ENCODE measurements at places on chromosomes 6 and 20.

DNA sequence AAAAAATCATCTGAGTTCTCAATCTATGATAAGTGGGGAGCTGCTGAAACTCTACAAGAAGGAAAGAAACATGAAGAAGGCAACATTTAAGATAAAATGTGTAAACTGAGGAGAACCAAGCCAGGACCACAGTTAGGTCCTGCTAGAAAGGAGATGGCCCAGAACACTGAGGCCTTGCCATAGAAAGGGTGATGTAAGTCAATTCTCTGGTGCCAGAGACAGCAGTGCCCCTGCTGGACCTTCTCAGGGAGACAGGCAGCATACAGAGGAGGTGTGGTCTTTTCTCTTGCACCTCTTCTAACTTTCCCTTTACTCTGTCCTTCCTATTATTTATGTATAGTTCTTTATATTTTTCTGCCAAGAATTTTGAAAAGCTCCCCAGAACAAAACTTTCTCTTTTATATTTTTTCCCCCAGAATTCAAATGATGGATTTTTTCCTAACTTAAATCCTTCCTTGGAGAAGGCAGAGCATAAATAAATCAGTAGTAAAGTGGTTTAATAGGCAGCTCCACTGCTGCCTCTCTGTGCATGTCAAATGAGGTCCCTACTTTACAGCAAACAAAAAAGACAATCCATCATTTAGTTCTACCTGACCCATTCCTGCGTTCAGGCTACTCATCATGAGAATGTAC lies 9.0 kb downstream of the UQCC2 start:
- no peak for DNase-seq

DNA sequence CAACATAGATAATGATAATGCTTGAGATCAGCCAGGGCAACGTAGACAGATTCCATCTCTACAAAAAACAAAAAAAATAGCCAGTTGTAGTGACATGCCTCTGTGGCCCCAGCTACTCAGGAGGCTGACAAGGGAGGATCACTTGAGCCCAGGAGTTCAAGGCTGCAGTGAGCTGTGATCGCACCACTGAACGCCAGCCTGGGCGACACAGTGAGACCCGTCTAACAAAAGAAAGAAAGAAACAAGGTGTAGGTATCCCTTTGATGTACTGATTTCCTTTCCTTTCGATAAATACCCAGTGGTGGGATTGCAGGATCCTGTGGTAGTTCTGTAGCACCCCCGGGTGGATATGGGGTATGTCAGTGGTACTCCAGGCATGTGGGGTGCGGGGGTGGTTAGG lies 48.2 kb upstream of the ADTRP start:
- DNase-seq, result no peak

DNA sequence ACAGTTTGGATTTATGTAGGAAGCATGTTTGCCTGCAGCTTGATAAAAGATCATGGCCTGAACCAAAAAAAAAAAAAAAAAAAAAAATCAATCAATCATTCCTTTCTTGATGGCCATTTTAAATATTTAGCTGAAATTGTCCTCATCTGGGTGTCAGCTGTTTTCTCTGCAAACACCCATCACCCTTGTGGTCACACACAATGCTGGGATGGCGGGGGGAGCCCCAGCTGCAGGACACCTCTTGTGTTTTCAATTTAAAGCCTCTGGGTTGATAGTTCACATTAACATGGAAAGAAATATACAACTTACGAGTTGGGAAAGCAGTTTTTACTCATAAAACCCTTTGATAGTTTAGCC lies 160.4 kb downstream of the ZFP64 start:
- DNase-seq, result no peak

GRCh38 chr6:69294862-69295261 lies 501.9 kb downstream of the LMBRD1 start:
- no peak for DNase-seq

DNA sequence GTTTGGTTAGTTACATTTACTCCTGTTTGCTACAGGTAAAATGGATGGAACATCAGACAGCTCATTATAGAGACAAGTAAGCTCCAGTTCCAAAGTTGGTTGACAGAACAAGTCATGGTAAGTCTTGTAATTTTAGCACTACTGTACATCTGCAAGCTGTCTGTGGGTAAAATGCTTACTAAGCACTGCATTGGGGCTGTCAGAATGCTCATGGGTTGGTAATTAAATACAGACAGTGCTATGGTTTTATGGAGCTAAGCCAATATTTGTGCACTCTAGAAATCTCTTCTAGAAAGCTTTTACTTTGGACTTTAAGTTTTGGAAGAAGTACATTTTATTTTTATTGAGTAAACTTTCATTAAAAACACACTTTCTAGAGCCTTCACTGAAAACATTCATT lies 419.2 kb upstream of the MMS22L start:
- DNase-seq, result no peak

GRCh38 chr6:137702791-137703424 lies 164.2 kb upstream of the TNFAIP3 start:
- DNase-seq, result no peak

DNA sequence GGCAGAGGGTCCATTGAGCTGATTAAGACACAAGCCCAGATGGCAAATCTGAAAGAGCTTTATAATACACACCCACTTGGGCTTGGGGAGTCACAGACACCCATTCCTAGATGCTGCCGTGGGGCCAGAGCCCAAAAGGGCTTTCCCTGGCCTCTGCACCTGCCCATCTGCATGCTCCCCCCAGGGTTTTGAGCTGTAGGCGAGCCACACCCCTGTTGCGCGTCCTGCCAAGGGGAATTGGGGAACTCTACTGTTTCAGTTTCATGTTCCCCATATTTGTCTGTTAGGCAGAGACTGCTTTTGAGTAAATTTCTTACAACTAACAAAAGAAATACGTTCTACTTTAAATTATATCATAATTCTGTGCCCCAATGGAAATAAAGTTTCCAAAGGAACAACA lies 52.9 kb upstream of the FNDC1 start:
- DNase-seq, result no peak

GRCh38 chr20:25601659-25602058 lies 16.3 kb upstream of the NINL start:
- DNase-seq, result no peak

DNA sequence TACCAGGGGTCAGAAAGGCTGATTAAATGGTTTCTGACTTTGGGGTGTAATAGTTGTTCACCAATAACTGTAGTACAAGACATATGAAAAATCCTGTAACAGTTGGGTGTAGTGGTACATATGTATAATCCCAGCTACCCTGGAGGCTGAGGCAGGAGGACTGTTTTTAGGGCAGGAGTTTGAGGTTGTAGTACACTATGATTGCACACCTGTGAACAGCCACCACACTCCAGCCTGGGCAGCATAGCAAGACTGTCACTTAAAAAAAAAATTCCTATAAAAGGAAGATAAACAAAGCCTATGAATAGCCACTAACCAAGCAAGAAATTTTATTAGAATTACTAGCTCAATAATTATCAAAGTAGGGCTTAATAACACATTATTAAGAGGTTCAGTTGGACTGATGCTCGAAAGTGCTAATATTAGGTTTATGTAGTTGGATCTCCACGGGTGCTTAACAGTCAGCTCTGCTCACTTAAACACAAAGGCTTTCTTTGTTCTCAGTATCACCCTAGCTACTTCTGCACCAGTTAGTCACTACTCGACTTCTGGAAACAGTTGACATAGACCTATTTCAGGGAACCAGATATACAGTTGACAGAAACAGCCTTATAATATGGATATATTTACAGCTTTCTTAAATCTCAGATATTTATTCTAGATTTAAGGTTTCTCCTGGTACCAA lies 113.0 kb downstream of the MTFR2 start:
- DNase-seq, result no peak

GRCh38 chr6:30676660-30677285 lies 4.0 kb upstream of the DHX16 start:
- DNase-seq, result no peak

- DNase-seq, result no peak
These were observed 31.8 kb downstream of the SYNE1 start for GRCh38 chr6:152605342-152605741.

DNA sequence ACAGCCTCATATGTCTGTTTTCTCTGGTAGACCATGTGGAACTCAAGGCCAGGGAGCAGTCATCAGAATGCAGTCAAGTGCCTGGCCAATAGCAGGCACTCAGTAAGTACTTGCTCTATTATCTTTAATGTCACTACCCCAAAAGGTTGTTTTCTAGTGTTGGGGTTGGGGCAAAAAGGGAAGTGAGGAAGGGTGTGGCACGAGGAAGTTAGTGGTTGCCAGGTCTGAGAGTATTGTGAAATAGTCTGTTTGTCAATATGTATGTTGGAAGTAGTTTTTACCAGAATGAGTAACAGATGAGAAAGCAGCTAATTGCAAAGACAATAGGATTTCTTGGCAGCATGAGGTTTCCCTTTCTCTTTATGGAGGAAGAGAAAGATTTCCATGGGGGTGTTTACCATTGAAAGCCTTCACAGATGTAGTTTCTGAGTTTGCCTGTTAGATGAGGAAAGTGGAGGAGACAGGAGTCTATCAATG lies 59.5 kb upstream of the ARMH2 start:
- no peak for DNase-seq

GRCh38 chr20:52577696-52578095 lies 386.1 kb upstream of the ZFP64 start:
- no peak for DNase-seq
